ENCODE measurements at places on chromosomes 6 and 20.
A peak's percentile ranks its signal among the peaks of the same experiment; 100 is the strongest.

GRCh38 chr6:5199702-5200101, 61.0 kb downstream of the LYRM4 start:
- DNase-seq = no peak

DNA sequence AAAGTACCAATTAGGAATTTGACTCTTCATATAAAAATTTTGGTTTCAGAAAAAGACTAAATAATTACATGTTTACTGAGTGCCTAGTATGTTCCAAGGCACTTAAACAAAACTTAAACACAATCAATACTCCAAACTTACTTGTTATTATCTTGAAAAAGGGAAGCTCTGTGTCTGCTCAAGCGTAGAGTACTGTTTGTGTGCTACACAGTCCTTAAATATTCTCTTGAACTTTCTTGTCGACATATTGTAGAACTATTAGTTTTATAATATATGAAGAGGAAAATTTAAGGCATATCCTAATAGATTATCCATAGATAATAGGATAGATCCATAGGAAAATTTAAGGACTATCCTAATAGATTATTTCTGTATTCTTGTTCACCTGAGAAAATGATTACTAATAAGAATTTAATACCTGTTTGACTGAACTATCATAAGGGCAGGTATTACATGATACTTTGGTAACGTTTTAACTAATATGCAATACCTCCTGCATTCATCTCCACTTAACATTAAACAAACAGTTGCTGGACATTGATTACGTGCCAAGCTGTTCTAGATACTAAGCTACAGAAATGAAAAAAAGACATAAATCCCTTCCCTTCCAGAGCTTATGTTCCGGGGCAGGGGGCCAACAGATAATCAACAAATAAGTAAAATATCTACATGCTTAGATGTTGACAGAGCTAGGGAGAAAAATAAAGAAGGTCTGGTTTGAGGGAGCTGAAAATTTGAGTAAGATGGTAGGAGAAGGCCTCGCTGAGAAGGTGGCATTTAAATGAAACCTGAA, 115.2 kb upstream of the BCLAF1 start:
- no peak for DNase-seq

DNA sequence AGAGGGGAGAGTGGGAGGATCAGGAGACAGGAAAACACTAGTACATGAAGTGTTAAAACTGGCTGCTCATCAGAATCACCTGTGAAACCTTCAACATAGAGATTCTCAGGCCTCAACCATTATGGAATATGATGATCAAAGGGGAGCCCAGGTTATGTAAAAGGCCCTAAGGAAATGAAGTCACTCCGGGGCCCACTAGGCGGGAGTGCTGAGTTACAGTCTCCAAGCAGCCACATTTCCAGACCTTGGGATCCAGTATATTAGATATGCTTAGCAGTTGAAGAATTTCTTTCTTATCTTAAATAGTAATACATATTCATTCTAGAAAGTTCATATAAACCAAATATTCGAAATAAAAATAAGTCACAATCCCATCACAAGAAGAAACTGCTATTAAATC, 476.3 kb downstream of the PRKN start:
- peak; percentile 12 for DNase-seq

GRCh38 chr6:31092769-31093505, 19.4 kb downstream of the C6orf15 start:
- no peak for DNase-seq

DNA sequence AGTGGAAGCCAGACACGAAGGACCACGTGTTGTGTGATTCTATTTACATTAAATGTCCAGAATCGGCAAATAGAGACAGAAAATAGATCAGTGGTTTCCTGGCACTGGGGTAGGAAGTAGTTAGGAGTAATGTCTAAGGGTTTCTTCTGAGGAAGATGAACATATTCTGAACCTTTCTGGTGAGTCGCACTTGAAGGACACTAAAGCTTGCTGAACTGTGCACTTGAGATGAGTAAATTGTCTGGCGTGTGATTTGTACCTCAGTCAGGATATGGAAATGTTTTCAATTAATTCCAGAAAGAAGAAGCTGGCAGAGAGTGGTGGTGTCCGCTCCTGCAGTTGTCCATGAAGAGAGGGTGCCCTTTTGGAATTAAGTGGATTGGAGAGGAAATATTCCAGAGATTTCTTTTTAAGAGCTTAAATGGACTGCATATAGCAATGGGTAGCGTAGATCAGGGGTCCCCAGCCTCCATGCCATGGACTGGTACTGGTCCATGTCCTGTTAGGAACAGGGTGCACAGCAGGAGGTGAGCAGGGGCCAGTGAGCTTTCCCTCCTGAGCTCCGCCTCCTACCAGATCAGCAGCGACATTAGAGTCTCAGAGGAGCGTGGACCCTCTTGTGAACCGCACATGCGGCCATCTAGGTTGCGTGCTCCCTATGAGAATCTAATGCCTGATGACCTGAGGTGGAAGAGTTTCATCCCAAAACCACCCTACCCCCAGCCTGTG, 12.4 kb upstream of the KIF25 start:
- DNase-seq = no peak

GRCh38 chr6:96809119-96809518, 28.2 kb downstream of the GPR63 start:
- no peak for DNase-seq

GRCh38 chr6:125253881-125254280, 47.9 kb downstream of the HDDC2 start:
- DNase-seq = no peak

GRCh38 chr20:31758521-31758920, 19.4 kb downstream of the TPX2 start:
- peak; percentile 30 for DNase-seq

DNA sequence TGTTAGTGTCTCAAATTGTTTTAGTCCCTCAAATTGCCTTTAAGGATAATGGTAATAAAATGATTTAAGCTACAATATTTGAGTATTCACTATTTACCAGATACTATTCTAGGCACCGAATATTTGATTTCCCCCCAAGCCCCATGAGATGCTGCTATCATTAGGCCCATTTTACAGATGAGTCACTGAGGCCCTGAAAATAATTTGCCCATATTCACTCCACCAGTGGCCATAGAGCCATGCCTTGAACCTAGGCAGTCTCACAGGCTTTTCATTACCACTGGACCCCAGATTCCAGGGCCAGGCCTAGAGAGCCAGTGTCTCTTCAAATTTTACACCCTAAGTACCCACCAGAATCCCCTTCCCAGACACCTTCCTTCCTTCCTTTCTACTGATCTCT, 133.7 kb downstream of the LINC00237 start:
- no peak for DNase-seq
